Right hindlimb (tissue), 1 donor: ENCODE measurements at places on chromosomes 11 and 22.

DNA sequence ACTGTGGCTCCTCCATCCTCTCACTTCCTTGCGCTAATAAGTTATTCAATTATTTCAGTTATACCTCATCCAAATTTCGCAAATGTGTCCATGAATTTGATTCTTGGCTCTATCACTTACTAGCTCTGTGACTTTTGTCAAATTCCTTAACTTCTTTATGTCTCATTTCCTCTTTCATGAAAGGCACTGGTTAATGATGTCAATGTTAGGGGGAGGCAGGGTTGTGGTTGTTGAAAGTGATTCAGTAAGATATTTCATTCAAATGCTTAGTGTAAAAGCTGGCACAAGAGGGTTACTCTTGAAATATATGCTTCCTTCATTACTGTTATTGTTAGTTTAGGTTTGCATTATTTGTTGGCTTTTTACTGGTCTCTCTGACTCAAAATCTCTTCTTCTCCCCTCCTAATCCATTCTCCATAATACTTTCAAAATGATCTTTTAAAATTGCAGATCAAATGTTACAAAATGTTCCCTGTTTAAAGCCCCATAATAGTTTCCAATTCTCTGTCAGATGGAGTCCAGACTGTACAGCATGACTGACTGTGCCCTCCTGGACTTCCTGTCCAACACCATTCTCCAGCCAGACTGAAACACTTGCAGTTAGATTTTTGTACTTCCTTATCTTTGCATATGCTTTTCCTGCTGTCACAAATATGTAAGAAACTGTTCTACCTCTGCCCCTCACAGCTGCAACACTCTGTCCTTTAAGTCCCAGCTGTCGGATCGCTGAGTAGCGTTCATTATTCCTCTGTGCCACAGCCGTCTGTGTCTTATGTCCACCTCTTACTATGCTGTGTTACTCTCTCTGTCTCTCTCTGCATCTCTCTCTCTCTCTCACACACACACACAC lies 510.6 kb upstream of the RAG2 start:
- DNase-seq: no peak

GRCh38 chr22:44927463-44928135 lies 82.2 kb downstream of the PHF21B start:
- DNase-seq: no peak

- no peak for DNase-seq
These were observed 73.7 kb downstream of the JAM3 start for GRCh38 chr11:134142536-134142935.

DNA sequence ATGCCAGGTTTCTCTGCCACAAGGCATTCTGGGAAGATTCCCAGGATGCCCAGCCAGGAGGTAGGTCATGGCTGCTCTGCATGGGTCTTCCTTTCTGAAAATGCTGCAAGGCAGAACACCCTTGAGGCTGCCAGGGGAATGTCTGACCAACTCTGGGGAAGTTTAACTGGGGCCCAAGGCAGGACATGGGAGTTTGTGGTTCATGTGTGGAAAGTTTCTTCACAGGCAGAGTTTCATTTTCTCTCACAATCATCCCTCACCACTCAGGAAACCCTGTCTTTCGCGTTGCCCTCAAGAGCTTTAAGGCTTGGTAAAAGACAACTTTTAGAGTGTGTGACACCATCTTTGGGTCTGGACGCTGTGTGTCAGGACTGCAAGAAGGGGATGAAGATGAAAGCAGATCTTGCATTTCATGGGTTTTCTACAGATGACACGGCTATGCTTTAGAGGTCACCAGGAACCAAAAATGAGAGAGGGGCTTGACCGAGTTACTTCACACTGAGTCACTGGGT lies 133.5 kb downstream of the CD44 start:
- DNase-seq: no peak

GRCh38 chr11:130533871-130534270 lies 85.4 kb downstream of the ADAMTS15 start:
- DNase-seq: no peak

DNA sequence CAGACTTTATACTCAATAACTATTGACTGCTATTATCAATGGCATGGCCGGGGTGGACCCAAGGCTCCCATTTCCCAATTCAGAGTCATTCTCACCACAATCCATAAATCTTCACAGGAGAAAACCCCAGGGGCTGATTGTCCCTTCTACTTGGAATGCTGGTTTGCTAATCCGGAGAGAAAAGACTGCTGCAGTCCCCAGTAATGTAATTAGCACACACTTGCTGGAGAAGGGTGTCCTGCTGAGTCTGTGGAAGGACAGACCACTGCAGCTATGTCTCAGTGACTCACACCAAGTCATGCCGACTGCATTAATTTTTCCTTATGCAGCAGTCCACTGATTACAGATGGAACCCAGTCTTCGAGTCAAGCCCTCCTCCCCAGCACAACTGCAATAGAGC lies 5.9 kb upstream of the ETS1 start:
- no peak for DNase-seq

DNA sequence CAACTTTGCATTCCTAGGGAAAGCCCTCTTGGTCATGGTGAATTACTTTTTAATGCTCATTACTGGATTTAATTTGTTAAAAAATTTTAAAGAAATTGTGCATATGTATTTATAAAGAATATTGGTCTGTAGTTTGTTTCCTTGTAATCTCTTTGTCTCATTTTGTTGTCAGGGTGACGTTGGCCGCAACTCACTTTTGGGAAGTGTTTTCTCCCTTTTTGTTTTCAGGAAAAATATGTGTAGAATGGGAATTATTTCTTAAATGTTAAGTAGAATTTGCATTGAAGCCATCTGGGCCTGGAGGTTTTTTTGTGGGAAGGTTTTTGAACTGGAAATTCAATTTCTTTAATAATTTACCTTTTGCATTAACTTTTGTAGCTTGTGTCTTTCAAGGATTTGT lies 149.1 kb downstream of the UVRAG start:
- peak; percentile 28 for DNase-seq
